Uterus (tissue), 4 donors: ENCODE measurements at places on chromosomes 4 and X. TPM values are rescaled to one million over a fixed set of nuclear protein-coding genes. Genes with fewer than 3 reads are reported as not detected.

ADGRG2 gene
- total RNA-seq: 0.30 TPM

UGT2B11 gene
- total RNA-seq: not detected

GABRQ gene
- total RNA-seq: 3.4 TPM

SMR3B gene
- not detected for total RNA-seq

MAGEB16 gene
- total RNA-seq: not detected

- no peaks in the 10 kb centered on the region for H3K36me3 ChIP-seq
- H3K27me3 ChIP-seq: no peaks in the 10 kb centered on the region
- H3K27ac ChIP-seq: no peak overlapping the region
- no peak for DNase-seq
- no peaks in the 10 kb centered on the region for H3K4me1 ChIP-seq
Observed at GRCh38 chr4:174173360-174173759, 110.1 kb downstream of the FBXO8 start.

DNA sequence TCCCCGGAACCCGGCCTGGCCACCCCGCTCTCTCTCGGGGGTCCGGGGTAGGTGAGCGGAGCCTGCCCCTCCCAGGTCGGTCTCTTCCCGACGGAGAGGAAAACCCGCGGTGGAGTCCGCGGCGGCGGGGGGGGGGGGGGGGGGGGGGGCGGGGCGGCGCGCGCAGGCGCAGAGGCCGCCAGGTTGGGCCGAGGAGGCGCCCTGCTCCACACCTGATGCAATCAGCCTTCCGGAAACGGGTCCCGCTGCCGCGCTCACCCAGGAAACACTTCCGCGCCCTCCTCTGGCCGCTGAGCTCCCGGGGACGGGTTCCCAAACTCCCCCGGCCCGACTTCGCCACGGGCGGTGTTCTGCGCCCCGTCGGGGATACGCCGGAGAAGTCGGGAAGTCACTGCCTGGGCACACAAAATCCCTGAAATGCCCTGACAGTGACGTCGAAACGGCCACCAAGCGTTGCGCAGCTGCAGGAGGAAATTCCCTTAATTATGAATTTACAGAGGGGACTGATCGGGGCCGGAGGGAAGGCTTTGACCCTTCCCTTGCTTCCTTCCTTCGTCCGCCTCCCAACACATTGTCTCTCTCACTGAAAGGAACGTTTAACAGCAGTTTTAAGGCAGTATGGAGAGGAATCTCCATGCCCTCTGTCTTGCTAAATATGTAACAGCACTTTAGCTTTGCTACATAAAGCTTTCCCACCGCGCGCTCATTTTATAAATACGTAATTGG lies 2.1 kb upstream of the APBB2 start:
- H3K27ac ChIP-seq: peak overlapping the region; percentile 82
- peak; percentile 78 for DNase-seq
- no peaks in the 10 kb centered on the region for H3K27me3 ChIP-seq
- H3K4me1 ChIP-seq: no peaks in the 10 kb centered on the region
- no peaks in the 10 kb centered on the region for H3K36me3 ChIP-seq

- no peaks in the 10 kb centered on the region for H3K27me3 ChIP-seq
- H3K36me3 ChIP-seq: no peaks in the 10 kb centered on the region
- H3K4me1 ChIP-seq: no peaks in the 10 kb centered on the region
- H3K27ac ChIP-seq: no peak overlapping the region
- no peak for DNase-seq
- no peak overlapping the region for H3K4me3 ChIP-seq
Observed at GRCh38 chr4:72118017-72118416, 86.2 kb downstream of the NPFFR2 start.

GRCh38 chr4:476501-476900 lies 22.5 kb downstream of the ZNF721 start:
- no peak overlapping the region for H3K4me3 ChIP-seq
- peaks cover 5% of the 10 kb centered on the region for H3K4me1 ChIP-seq
- H3K27me3 ChIP-seq: no peaks in the 10 kb centered on the region
- H3K36me3 ChIP-seq: no peaks in the 10 kb centered on the region
- no peak overlapping the region for H3K27ac ChIP-seq

DNA sequence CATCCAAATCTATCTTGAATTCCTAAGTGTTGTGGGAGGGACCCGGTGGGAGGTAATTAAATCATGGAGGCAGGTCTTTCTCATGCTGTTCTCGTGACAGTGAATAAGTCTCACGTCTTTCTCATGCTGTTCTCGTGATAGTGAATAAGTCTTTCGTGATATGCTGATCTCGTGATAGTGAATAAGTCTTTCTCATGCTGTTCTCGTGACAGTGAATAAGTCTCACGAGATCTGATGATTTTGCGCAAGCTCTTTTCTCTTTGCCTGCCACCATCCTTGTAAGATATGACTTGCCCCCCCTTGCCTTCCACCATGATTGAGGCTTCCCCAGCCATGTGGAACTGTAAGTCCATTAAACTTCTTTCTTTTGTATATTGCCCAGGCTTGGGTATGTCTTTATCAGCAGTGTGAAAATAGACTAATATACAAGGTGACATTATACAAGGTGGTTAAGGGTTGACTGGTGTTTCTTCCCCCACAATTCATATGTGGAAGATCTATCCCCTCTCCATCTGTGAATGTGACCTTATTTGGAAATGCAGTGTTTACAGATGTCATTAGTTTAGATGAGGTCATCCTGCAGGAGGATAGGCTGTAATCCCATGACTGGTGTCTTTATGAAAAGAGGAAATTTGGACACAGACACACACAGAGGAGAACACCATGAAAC lies 27.6 kb downstream of the ARSD start:
- no peak for DNase-seq
- no peaks in the 10 kb centered on the region for H3K4me1 ChIP-seq
- no peaks in the 10 kb centered on the region for H3K27me3 ChIP-seq
- no peaks in the 10 kb centered on the region for H3K36me3 ChIP-seq
- no peak overlapping the region for H3K27ac ChIP-seq

DNA sequence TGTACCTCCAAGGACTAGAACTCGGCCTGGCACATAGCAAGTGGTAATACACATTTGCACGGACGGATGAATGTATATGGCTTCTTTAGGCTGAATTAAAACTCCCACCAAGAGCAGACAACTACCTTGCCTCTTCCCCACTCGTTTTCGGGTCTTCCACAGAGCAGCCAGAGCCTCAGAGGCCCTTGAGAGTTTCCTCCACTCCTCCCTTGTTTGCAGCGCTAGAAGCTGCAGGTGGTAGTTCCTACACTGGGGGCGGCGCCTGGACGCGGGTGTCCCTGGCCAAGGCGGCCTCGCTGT lies 10.2 kb upstream of the INTU start:
- H3K4me3 ChIP-seq: peak overlapping the region; percentile 37
- no peaks in the 10 kb centered on the region for H3K36me3 ChIP-seq
- DNase-seq: no peak
- H3K27me3 ChIP-seq: peaks cover 19% of the 10 kb centered on the region

DNA sequence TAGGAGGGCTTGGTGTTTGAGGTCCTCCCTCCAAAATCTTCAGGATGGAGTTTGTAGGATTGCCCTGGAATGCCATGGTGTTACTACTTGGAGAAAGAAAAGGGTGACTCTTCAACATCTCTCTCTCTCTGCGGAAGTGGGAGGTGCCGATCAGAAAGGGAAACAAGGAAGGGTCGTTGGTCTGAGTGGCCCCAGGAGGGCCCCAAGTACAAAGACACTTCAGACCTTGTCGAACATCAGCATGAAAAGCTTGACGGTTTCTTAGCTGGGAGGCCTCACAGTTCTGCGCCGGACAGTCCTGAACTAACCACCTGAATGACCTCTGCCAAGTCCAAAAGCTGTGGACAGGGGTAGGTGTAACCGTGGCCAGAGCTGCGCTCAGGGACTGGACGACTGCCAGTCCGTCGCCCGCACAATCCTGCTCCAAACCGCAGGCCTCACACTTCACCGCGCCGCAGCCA lies 646 bp upstream of the GSX2 start:
- H3K4me1 ChIP-seq: peaks cover 19% of the 10 kb centered on the region
- DNase-seq: no peak
- H3K36me3 ChIP-seq: no peaks in the 10 kb centered on the region
- peaks cover 5% of the 10 kb centered on the region for H3K27me3 ChIP-seq
- H3K4me3 ChIP-seq: no peak overlapping the region

GRCh38 chr4:152773339-152773738 lies 6.2 kb downstream of the TIGD4 start:
- no peak for DNase-seq
- H3K27ac ChIP-seq: no peak overlapping the region
- H3K4me3 ChIP-seq: no peak overlapping the region

- H3K27ac ChIP-seq: peak overlapping the region; percentile 45
- no peaks in the 10 kb centered on the region for H3K4me1 ChIP-seq
- H3K27me3 ChIP-seq: no peaks in the 10 kb centered on the region
- no peaks in the 10 kb centered on the region for H3K36me3 ChIP-seq
- no peak overlapping the region for H3K4me3 ChIP-seq
Observed at GRCh38 chr4:138405466-138405891, 163.3 kb upstream of the SLC7A11 start.

DNA sequence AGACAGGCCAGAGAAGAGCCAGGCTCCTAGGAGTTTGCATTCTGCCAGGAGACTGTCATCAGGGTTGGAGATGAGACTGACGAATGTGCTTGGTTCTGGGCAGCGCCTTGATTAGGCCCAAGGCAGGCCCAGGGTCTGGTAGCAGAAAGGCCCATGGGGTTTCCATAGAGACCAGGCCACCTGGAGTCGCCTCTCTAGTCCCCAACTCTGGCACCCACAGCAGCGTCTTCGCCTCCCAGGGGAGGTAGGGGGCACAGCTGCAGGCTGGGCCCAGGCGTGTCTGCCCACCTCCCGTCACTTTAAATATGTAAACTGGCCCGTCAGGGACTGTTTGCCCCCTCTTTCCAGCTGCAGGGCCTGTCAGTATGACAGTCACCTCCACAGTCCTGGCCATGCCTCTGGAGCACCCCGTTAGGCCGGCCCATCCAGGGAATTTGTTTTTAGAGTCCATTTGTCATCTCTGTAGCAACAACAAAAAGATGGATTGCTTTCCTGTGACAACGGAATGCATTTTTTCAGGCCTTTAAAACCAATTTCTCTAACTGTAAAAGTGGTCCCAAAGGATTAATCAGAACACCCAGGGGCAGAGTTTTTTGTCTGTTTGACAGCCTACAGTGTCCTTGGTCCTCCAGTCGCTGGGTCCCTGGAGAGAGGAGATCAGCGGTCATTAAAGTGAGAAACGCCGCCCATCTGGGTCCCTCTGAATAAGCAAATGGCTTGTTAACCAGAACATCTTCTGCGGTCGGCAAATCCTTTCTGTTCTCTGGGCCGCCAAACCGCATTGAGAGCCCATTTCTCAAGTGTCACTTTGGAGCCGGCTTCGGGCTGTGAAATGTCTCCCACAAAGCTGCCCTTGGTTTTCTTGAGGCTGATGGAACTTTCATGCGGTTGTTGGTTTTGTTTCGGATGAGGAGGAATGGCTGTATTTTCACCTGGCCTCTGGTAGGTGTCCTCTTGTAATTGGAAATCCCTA lies 153.0 kb upstream of the PSAPL1 start:
- H3K4me3 ChIP-seq: no peak overlapping the region
- H3K4me1 ChIP-seq: no peaks in the 10 kb centered on the region
- DNase-seq: no peak
- H3K36me3 ChIP-seq: no peaks in the 10 kb centered on the region
- H3K27ac ChIP-seq: no peak overlapping the region

GRCh38 chr4:6316461-6317003 lies 46.9 kb downstream of the WFS1 start:
- no peaks in the 10 kb centered on the region for H3K4me1 ChIP-seq
- no peaks in the 10 kb centered on the region for H3K27me3 ChIP-seq
- H3K27ac ChIP-seq: no peak overlapping the region
- no peak overlapping the region for H3K4me3 ChIP-seq

DNA sequence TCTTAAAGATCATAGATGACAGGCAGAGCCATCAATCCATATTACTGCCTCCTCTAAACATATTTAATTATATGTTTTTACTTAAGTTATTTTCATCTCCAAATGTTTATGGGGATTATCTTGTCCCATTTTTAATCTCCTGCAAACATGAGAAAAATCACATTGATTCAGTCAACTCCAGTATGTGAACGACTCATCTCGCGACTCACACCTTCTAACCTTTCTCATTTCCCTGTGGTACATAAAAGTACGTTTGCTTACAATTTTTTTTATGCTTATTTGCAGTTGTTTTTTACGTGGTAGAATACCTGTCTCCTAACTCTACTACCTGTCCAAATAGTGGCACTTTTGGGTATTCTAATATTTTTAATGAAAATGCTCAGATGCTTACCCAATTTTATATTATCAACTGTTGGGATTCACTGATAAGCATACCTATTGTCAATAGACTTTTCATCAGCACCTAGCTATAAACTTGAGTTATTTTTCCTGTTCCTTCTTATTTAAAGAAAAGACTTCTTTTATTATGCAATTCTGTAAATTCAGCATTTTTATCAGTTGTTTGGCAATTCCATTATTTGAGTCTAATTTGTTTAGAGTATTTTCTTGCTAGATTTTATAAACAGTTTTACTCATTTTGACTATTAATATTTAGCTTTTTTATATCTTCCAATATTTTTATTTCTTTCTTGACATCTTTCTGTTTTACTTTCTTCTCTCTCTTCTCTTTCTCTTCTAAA lies 276.6 kb downstream of the ANK2 start:
- H3K4me1 ChIP-seq: no peaks in the 10 kb centered on the region
- DNase-seq: no peak
- no peaks in the 10 kb centered on the region for H3K36me3 ChIP-seq
- no peaks in the 10 kb centered on the region for H3K27me3 ChIP-seq

DNA sequence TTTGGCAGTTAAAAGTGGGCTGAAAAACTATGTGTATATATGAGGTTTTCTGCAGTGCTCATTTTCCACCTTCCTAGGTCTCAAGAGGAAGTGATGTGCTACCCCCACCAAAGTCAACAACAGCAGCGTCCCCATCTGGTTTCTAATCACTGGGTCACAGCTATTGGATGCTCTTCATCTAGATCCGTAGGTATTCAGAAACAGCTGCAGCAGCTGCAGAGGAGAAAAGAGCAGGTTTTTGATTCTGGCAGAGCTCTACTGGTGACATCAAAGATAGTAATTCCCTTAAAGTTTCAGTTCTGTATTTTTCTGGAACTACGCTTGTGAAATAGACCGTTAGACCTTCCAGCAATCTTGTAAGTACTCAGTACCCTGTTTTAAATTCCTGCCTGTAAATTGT lies 5.8 kb upstream of the GUCY2F start:
- H3K27me3 ChIP-seq: no peaks in the 10 kb centered on the region
- no peak for DNase-seq
- no peaks in the 10 kb centered on the region for H3K36me3 ChIP-seq
- no peak overlapping the region for H3K27ac ChIP-seq
